ENCODE measurements at places on chromosomes 2 and 18.

DNA sequence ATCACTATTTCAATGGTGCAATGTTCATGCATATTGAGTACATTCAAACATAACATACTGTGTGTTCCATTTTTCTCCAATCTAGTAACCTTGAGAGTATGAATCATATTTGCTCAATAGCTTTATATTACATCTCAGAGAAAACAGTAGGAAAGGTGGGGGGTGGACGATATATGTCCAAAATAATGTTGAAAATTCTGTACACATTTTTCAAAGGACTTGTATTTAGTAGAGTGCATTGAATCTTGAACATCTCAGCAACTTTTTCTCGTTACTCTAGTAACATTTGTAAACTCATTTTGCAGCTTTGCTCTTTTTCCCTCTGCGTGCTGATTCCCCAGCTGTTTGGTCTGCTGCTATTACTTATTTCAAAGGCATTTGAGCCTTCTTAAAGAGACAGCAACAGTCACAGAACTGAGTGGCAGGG is 1487.0 kb downstream of the LRP1B start:
- DNase-seq, result no peak

GRCh38 chr2:124778076-124778475 is 753.0 kb downstream of the CNTNAP5 start:
- DNase-seq, result no peak

DNA sequence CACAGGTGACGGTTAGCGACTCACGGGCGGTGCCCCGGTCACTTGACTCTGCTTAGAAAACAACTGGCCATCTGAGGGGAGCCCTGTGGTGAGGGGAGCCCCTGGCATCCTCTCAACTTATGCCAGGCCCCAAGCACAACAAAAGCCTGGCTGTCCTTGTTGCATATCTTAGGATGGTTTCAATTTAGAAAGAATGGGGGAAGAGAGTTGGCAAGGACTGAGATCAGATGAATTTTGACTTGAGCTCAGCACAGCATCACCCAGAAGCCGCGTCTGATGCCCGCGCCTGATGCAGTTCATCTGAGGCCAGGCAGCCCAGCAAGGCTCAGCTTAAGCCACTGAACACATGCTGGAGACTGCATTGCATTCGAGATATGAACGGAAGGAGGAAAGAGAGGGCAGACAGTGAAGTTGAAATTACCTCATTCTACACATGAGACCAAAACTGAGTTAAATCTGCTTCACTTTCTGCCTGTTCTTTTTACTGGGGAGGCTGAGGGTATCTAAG is 36.8 kb downstream of the MYT1L start:
- no peak for DNase-seq

- no peak for DNase-seq
Observed at GRCh38 chr2:240121675-240122074, 14.4 kb downstream of the COPS9 start.

GRCh38 chr2:101305492-101306078 is 2.9 kb downstream of the RNF149 start:
- DNase-seq, result no peak

- no peak for DNase-seq
Observed at GRCh38 chr2:133811409-133812125, 243.3 kb upstream of the NCKAP5 start.

DNA sequence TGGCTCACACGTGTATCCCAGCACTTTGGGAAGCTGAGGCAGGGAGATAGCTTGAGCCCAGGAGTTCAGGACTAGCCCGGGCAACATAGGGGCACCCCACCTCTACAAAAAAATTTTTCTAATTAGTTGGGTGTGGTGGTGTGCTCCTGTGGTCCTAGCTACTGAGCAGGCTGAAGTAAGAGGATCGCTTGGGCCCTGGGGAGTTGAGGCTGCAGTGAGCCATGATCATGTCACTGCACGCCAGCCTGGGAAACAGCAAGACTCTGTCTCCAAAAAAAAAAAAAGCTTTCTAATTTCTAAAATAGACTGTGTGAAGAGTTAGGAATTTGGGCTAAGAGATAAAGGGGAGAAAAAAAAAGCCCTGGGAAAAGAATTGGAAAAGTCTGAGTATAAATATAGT is 51.9 kb upstream of the NAB1 start:
- no peak for DNase-seq

- DNase-seq, result no peak
Observed at GRCh38 chr2:222523783-222524544, 99.6 kb downstream of the SGPP2 start.

- no peak for DNase-seq
Observed at GRCh38 chr2:109382226-109382895, 231.4 kb downstream of the SEPTIN10 start.

- no peak for DNase-seq
Observed at GRCh38 chr2:2879071-2879470, 498.5 kb downstream of the EIPR1 start.

DNA sequence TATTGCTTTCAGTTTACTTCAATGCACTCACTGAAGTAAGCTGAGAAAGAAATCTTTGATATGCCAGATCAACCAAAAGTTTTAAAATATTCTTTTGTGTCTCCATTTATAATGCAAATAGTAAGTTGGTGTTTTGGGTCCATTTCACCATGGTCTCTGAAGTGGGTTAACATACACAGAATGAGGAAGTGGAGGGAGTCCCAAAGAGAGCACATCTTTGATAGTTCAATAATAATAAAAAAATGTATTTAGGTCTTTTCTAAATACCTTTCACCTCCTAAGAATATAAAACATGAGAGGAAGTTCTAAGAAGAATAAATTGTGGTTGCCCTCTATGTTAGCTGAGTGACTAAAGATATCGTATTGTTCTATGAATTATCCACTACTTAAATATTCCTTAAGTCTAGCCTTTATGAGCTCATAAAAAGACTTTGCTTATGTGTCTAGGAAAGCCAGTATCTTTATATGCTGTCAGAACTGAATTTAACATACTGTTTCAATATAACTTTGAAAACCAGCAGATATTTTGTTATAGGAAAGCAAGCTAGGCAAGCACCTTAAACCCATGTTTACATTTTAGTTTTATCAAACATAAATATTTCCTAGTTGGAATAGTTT is 148.7 kb upstream of the ZEB2 start:
- no peak for DNase-seq

- DNase-seq, result peak; percentile 69
Observed at GRCh38 chr18:46281185-46282176, 177.3 kb downstream of the HAUS1 start.

DNA sequence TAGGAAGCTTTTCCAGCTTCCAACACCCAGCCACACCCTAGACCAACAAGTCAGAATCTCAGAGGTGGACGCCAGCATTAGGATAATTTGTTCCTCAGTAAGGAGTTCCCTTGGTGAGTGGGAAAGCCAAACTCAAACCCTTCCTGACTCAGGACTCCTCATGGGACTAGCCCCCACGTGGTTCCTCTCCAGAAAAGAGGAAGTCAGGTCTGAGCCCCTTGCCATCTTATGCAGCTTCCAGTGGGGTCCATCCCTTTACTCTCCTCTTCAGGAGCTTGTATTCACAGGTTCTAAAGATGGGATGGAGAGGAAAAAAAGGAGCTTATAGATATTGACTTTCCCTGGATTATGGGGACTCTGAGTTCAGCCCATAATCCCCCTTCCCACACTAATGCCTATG is 14.8 kb upstream of the NOTO start:
- no peak for DNase-seq

DNA sequence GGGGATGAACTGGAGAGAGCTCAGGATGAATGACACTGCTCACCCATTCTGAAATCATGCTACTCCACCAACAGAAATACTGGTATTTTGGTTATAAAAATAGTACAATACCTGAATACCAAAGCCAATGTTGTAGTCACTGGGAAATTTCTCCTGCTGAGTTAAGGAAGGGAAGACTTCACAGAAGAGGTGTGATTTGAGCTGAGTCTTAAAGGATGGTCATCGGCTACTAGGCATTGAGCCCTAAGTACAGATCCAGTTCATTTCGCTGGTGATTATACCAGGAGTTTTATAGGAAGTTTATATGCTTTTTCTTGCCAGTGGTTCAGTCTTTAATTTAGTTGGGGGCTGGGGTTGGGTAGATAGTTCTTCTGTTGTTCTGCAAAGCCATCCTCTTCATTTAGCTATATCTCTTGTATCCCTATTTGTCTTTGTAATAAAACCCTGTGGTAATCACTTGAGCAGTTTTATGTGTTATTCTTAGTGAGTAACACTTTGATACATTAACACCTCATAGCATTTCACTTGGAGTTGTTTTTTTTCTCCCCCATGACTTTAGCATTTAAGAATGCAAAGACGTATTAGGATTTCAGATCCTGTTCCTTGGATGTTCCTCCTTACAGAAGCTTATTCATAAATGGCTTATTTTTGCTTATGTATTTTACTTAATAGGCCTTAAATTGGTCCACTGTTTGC is 239.9 kb upstream of the FOSL2 start:
- no peak for DNase-seq

GRCh38 chr18:46917108-46917802 is at the start of the genes KATNAL2 and PIAS2:
TSS of gene KATNAL2 (plus strand) at chr18:46917602. CDS start at chr18:46946873, 29,271 bp downstream.
TSS of gene PIAS2 (minus strand) at chr18:46917507. CDS start at chr18:46917345, 162 bp downstream.
- DNase-seq, result peak; percentile 87

DNA sequence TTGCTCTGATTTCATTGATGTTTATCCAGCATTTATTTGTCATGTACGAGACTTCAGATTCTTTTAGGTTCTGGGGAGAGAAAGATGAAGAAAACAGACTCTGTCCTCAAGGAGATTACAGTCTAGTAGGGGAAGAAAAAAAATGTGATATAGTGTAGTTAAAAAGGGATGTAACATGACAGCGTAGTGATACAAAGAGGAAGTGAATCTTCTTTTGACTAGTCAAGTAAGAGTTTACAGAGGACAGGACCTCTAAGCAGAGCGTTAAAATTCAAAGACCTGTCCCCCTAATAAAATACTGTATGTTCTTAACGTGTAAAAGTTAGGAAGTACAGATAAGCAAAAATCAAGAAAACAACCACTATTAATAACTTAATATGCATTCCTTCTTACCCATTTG is 47.7 kb downstream of the NCOA1 start:
- no peak for DNase-seq
